ENCODE measurements at places on chromosomes 4 and X.

GRCh38 chr4:24793219-24794005 lies 2.0 kb upstream of the SOD3 start:
- no peak for DNase-seq

DNA sequence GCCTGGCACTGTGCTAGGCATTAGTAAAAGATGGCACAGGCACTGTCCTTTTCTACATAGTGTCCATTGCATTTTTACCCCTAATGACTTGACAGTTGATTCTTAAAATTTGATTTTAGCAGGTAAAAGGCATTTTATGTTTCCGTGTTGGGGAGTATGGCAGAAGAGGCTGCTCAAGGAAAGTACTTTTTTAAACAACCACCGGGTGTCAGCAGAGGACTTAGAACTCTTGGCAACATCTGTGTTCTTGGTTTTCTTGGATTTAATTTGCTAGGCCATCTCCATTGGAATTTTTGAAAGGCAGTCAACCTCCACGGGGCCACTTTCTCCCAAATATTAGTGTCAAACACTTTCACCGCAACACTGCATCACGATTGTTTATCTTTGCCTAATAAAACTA lies 102.9 kb downstream of the TSPAN7 start:
- DNase-seq, result no peak

- no peak for DNase-seq
These were observed 233.5 kb upstream of the GYPA start for GRCh38 chr4:144374065-144374464.

- no peak for DNase-seq
These were observed 990 bp upstream of the HADH start for GRCh38 chr4:107988763-107989035.

DNA sequence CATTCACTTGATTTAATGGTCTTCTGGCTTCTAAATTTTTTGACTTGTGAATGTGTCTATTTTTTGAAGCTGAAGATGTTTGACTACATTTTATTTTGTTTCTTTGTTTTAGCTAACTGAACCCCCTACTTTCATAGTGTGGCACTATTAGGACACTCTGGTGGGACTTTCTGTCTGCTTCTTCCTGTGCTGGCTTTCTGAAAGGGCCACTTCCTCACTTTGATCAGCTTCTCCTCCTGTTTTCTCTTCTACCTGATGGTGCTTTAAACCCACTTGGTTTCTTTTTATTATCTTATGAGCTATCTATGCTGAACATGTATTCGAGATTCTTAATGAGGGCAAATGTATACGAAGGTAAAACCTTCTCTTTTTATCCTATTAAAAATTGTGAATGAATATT lies 186.1 kb upstream of the CASK start:
- no peak for DNase-seq
